ENCODE measurements at places on chromosomes 3 and 15.

- no peak for DNase-seq
These were observed 255.2 kb downstream of the PDCD6IP start for GRCh38 chr3:34053626-34054025.

GRCh38 chr3:14521611-14522010 lies 18.5 kb downstream of the GRIP2 start:
- no peak for DNase-seq

DNA sequence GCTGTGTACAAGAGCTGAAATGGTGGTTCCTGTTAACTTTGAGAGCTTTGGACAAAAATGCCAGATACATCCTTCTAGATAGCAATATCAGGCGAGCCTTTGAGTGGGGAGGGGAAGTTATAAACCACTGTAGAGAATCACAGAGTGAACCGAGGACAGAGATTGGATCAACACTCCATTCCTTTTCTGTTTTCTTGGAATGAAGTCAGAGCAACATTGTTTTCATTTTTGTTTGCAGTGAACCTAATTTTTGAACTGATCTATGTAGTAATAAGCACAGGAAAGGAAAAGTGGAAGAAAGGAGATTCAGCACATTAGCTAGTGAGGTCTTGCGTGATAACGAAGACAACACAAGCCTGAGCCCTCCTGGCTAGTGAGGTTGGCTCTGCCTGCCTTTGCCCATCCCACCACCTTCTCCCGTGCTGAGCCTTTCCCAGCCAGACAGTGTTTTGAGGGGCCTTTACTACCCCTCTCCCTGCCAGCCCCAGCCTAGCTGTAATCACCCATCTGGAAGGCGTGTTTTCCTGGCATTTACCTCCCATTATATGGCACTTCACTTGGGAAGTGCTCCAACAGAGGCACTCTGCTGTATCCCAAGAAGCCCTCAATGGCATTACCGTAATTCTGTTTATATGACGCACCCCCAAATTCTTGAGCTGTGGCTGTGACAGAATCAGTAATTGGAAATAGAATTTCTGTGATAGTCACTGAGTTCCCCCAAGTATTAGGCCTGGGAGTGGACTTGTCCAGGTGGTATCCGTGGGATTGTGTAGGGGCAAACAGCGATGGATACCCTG lies 129.8 kb downstream of the CACNA1D start:
- DNase-seq = no peak

DNA sequence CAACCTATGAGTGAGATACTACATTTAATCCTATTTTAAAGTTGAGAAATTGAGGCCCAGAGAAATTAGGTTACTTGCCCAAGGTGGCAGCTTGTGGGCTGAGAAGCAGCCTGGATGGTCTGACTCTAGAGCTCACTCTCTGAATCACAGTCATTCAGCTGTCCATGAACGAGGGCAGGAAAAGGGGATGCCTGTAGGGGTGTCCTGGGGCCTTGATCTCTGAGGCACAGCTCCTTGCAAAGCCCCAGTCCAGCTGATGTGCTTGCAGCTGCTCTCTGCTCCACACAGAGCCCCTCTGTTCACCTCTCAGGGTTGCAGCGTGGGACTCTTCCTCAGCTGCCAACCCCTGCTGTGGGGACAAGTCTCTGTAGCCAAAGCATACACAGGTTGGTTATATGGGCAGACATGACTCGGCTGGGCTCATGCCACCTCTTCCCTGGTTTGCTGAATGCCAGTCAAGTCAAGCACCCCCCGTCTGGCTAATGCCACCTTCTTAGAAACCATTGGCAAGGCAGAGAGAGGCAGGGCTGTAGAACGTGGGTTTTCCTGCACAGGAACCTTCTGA lies 56.8 kb downstream of the GASK1A start:
- DNase-seq = no peak

DNA sequence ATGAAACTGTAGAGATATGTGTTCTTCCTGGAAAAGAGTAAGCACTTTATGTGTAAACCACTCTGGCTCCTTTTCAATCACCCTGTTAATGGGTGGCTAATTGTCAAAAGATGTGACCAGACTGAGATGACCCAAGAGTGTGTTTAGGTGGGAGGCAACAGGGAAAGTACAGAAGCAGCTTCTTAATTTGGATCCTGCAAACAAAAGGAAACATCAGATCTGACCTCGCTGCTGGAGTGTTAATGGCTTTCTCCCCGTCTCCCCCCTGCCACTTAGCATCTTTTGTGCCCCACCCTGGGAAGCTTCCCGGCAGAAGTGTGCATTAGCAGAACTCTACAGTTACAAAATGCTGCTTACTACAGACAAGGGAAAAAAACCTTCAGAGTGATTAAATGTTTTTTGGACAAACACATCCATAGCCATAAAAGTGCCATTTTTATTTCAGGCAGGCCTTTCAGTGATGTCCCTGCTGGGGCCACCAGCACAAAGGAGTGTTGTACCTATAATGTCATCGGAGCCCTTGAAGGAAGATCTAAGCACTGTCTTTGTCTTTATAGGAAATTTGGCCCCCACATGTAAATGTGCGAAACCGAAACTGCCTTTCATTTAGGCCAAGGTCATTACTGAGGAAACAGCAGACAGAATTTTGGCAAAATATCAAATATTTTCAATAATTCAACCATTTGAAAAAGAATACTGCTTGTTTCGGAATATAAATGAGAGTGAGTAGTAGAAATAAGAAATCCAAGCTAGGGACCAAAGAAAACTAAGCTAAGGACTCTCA lies 311.0 kb downstream of the WDR72 start:
- DNase-seq = peak; percentile 40

DNA sequence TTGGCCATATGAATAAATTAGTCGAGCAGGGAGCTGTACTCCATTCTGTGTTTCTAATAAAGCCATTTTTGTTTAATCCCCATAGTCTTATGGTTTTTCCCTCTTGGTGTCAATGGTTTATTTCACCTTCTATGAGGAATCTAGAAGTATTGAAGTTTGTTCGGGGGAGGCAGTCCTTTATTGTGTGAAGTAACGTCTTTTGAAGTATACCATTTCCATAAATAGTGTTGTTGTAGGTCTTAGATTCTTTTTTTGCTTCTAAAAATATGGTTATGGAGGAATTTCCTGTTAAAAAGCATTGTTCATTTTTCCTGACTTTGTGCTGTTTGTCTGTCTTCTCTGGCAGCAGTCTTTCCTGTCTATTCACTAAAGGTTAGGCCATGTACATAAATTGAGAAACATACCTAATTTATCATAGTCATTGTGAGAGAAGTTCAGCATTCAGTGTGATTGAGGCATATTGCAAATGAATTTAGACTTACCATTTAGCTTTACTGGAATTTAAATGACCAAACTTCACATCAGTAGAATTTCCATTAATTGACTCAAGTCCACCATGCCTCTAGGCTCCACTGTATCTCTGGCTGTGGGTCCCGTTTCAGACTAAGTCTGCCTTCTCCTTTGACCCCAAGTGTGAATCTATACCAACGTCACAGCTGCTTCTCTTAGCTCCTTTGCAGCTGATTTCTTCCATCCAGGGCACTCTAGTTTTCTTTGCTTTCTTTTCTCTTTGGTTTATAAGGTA lies 37.3 kb downstream of the YEATS2 start:
- DNase-seq = no peak

- no peak for DNase-seq
These were observed 38.8 kb upstream of the LINGO1 start for GRCh38 chr15:77671362-77672056.

DNA sequence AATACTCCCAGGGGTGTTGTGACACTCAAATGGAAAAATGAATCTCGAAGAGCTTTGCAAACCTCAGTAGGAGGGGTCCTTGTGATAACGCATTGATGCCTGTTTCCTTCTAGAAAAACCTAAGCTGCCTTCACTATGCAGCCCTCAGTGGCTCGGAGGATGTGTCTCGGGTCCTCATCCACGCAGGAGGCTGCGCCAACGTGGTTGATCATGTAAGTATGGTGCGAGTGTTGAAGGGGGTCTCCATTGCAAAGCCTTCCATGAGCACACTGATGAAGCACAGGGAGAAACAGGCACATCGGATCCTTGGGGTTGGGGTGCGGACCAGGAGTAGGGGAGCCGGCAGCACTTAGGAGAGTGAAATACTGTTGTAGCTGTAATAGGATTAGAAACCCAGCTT lies 22.3 kb downstream of the ANKDD1A start:
- no peak for DNase-seq

DNA sequence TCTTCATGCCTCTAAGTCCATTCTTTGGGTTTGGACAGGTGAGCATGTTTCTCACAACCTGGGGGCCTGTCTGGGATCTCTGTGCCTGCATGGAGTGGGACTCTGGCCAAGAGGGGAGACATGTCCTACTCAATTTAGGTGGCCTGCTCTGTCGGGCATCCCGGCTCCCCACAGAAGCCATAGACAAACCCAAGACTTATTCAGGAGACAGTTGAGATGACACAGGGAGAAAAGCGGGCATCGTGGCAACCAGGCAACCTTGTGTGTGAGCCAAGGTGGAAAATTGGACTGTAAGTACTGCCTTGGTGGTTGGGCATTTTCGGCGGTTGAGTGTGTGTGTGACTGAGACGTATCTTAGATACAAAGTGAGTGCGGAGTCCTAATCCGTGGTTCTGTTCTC lies 40.5 kb downstream of the PPCDC start:
- DNase-seq = no peak

GRCh38 chr15:101435761-101436160 lies 53.7 kb downstream of the PCSK6 start:
- DNase-seq = no peak

DNA sequence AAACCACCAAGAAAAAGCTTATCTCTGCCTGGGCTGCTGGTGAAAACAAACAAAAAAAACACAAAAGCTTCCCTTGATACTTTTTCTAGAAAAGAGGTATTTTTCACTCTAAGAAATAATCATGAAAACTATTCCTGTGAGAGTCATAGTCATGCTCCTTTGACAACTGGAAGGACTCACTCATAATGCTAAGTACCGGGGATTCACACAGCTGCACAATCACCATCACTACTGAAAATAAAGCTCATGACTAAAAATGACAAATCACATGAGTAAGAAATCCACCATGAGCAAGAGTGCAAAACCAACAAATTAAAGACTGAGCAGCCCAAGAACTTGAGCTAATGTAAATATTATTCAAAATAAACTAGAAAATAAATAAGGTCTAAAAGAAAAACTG lies 10.6 kb upstream of the POU1F1 start:
- DNase-seq = peak; percentile 41

DNA sequence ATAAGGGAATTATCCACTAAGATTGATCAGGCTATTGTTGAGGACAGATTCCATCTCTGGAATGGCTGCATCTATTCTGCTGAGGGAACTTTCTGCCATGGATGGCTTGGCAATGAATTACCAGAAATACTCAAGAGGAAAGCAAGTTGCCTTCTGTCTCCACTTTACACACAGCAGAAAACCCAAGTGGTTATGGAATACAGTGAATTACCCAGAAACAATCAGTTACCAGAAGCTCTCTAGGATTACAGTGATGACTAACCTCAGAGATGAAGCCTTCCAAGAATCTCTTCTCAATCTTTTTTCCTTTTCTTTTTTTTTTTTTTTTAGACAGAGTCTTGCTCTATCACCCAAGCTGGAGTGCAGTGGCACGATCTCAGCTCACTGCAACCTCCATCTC lies 183.3 kb downstream of the WDR76 start:
- peak; percentile 90 for DNase-seq

DNA sequence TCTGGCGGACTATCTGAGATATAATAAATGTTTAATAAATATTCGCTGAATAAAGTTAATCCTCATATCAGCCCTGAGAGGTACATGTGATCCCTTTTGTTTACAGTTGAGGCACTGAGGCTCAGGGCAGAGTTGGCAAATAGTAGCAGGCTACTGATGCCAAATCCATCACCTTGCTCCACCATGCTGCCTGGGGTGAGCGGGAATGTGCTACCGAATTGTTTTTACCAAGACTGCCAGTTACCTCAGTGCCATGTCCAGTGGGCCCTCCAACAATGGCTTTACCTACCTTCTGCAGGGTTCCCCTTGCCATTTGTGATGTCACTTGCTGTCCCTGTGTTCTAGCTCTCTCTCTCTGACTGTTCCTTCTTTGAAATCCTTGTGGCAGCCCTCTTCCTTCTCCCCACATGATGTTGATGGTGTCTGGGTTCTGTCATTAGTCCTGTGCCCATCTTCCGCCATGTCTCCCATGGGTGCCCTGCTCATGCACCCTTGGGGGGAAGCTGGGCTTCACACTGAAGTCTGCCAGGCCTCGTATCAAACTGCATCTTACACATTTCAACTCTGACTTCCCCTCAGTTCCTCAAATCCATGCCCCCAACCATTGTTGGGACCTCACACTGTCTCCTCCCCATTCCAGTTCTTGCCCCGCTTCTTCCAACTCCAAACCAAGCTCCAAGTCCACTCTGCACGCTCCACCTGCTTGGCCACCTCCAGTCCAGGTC lies 35.4 kb downstream of the SLCO2A1 start:
- no peak for DNase-seq

DNA sequence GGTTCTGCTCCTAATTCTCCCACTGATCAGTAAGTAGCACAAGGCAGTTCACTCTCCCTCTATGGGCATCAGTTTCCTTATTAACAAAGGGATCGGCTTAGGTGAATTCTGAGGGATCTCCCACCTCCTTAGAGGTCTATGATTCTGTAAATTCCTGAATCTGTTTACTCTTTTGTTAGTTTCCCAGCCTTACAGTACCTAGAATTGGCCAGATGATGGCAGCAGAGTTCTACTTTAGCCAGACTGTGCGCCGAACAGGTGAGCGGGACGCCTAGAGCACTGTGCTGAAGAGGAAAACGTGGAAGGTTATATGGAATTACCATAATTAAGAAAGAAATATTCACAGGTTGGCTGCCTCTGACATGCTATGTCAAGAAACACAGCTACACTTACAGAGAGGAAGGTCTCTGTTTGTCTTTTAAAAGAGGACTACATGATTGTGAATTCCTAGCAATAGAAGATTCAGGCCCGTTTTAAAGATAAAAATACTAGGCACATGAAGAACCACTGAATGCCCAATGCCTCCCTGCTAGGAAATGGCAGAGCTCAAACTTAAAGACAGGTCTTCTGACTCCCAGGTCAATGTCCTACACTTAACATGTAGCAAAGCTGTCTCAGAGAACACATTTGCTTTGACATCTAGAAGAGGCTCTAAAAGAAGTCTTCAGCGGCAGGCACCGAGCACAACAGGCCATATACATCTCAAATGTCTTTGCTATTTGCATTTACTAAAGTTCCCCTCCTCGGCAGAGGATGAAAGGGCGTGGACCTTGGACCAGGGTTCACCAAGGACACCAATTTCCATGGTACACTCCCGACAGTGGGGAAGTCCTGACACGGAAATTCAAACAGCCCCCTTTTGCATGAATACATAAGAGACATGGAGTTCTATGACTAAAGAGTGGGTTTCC lies 259.9 kb downstream of the FGF12 start:
- DNase-seq = peak; percentile 56

- peak; percentile 84 for DNase-seq
These were observed 11.8 kb downstream of the SLC12A8 start for GRCh38 chr3:125200731-125201139.

DNA sequence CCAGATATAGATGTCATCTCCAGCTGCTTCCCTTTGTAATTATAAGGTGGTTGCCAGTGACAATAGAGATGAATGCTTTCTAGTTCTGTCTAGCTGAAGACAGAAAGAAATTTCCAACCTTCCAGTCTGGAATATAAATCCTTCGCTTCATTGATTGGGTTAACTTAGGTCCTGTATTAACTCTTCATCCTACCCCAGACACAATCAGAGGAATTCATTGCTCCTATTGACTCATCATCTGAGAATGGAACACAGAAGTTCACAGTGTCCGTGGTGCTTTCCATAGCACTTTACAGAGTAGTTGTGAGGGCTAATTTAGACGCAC lies 241.4 kb downstream of the NFKBIZ start:
- peak; percentile 100 for DNase-seq

- DNase-seq = no peak
These were observed 10.6 kb downstream of the XXYLT1 start for GRCh38 chr3:195260280-195260905.

- DNase-seq = no peak
These were observed 156.0 kb downstream of the XXYLT1 start for GRCh38 chr3:195114786-195115599.

- DNase-seq = peak; percentile 38
These were observed 230.0 kb downstream of the XXYLT1 start for GRCh38 chr3:195040773-195041520.

All from renal cortical epithelial cell (primary cell).